ENCODE measurements at places on chromosomes 16 and 17.

DNA sequence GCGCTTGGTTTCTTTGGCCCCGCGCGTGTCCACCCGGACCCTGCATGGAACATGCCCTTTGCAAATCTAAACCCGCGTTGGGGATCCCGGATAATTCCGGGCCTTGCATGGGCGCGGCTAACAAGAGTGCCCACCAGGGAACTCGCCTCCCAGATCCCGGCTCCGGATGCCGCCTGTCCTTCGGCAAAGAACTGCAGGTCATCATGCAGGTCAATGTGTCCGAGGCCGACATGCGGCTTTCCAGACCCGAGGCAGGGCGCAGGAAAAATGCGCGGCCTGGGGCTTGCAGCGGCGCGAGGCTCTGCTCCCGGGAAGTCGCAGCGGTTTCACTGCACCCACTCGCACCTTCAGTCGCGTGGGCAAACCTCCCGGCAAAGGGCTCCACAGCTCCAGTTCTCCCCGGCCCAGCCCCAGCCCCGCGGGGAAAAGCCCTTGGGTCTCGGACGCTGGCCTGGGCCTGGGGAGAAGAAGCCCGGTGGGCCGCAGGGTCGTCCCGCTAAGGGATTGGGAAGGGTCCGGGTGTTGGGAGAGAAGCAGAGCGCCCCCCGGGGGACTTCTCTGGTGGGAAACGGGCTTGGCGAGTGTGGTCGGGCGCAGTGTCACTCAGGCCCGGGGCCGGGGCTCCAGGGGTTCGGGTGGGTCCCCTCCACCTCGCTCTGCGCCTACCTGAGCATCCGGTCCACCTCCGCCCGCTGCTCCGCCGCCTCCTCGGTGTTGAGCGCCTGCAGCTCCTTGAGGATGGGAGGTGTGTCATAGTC lies 805 bp downstream of the HNF1B start:
- no peak for DNase-seq

- no peak for DNase-seq
These were observed 5.0 kb downstream of the RCVRN start for GRCh38 chr17:9900044-9900594.

DNA sequence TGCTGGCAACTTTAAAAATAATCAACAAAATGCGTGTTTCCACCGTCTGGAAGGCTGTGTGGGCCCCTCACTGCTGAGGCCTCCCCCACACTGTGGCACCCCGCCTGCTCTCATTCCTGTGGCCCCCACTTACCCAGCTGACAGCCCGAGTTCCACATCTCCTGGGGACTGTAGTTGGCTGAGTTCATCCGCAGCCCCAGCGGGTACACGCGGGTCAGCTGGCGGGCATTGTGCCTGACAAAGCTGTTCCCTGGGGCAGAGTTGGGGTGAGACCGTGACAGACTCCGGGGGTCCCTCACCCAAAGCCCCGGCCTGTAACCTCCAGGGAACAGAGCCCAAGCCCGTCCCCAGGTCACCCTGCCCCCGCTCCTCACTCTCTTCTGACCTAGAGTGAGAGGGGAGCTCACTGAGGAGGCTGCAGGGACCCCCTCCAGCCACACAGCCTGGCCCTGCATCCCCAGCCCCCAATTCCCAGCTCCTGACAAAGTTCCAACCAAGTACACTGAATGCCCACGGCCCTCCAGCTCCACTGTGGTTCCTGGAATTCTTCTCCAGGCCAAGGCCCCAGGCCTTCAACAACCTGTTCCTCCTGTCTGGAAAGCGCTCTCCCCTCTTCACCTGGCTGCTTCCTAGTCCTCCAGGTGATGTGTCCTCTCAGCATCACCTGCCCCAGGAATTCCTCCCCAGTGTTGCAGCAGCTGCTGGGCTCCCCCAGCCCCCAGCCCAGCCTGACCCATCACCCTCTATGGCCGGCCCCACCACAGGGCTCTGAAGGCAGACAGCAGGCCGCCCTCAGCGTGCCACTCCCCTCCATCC lies 18.0 kb downstream of the PLCD3 start:
- no peak for DNase-seq

GRCh38 chr16:67702130-67702529 lies 17.0 kb downstream of the GFOD2 start:
- no peak for DNase-seq

GRCh38 chr17:68972119-68972704 lies 17.0 kb upstream of the ABCA8 start:
- DNase-seq = peak; percentile 38

DNA sequence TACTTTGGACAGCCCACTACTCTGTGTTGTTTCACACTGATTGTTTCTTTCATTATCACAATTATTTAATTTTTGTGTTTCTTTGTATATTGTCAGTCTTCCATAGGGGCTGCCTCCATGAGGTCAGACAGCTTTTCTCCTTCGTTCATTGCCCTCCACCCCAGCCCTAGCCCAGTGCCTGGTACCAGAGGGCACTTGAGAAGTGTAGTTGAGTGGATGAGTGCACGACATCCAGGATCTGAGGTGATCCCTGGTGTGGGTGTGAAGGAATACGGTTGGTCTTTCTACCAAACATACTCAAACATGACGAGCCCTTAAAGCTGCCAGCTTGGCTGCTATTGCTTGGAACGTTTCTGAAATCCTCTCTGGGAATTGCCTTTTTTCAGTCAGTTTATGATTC lies 37.9 kb downstream of the DHRS7B start:
- no peak for DNase-seq

DNA sequence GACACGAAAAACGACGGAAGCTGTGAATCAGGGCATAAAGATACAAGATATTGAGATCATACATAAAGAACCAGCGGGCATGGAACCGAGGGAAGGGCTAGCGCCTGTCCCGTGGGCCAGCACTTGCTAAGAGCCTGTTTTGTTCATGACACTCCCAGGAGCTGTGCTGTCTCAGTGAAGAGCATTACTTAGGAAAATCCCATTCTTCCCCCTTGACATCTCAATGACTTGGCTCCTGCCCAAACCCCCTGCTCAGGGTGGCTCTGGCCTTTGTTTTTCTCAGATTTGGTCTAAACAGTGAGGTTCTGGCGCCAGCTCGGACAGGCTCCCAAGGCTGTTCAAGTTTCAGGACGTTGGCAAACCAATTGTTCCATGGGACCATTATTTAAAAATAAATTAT lies 79.1 kb upstream of the SEC14L1 start:
- no peak for DNase-seq

GRCh38 chr17:17196776-17197175 lies 9.4 kb downstream of the PLD6 start:
- DNase-seq = no peak

DNA sequence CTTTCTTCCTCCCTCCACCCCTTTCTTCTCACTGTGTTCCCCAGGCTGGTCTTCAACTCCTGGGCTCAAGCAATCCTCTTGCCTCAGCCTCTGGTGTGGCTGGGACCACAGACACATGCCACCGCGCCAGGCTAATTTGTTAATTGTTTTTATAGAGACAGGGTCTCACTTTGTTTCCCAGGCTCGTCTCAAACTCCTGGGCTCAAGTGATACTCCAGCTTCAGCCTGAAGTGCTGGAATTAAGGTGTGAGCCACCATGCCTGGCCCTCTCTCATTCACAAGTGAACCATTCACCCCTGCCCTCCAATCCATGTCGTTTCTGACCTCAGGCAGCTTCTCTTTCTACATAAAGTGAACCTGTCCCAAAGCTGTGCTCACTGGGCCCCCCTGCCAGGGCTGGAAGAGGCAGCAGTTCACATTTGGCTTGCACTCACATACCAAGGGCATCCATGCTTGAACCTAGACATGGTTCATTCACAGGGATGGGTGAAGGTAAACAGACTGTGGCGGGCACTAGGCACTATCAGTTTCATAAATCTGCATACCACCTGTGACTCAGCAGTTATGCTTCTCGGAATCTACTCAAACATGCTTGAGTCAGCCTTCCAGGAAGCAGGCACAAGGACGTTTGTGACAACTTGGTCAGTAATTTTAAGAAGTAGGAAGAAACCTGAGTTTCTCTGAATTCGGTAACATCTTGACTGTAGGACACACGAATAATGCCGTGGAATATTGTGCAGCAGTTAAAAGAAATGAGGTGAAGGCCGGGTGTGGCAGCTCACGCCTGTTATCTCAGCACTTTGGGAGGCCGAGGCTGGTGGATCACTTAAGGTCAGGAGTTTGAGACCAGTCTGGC lies 6.0 kb upstream of the RNF213 start:
- DNase-seq = peak; percentile 93

GRCh38 chr17:1153795-1154546 lies 25.8 kb downstream of the ABR start:
- peak; percentile 75 for DNase-seq

- DNase-seq = peak; percentile 28
These were observed 73.5 kb downstream of the GOSR1 start for GRCh38 chr17:30550512-30551273.
